ENCODE measurements at places on chromosomes 11 and 22. TPM values are rescaled to one million over a fixed set of nuclear protein-coding genes. Genes with fewer than 3 reads are reported as not detected.

- DNase-seq: peak; percentile 59
These were observed 2.7 kb downstream of the CDC42BPG start for GRCh38 chr11:64841592-64842365.

DNA sequence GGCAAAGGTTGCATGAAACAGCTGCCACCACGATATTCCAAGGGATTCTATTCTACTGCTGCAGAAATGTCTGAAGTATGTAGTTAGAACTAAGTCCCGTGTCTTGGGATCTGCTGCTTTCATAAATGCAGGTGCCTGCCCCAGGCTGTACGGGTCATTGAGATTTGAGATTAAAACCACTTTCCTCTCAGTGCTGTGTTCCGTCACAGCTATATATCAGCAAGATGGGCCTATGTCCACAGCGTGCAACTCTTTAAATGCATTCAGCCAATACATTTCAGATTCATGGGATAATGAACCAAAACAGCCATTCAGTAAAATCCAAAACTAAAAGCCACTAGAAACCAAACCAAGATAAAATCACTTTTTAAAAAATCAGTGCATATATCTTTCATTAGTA, 107.3 kb upstream of the LUZP2 start:
- no peak for DNase-seq

- DNase-seq: no peak
These were observed 42.5 kb downstream of the LMO1 start for GRCh38 chr11:8221046-8221723.

SCO2 gene
- 0.65 TPM for polyA plus RNA-seq

CRYBB1 gene
- 0.14 TPM for polyA plus RNA-seq

CYP2D6 gene
- polyA plus RNA-seq: 3.5 TPM

PLAAT2 gene
- polyA plus RNA-seq: 0.26 TPM
